Thoracic aorta (tissue), 2 donors: ENCODE measurements at places on chromosomes 6 and 20.

DNA sequence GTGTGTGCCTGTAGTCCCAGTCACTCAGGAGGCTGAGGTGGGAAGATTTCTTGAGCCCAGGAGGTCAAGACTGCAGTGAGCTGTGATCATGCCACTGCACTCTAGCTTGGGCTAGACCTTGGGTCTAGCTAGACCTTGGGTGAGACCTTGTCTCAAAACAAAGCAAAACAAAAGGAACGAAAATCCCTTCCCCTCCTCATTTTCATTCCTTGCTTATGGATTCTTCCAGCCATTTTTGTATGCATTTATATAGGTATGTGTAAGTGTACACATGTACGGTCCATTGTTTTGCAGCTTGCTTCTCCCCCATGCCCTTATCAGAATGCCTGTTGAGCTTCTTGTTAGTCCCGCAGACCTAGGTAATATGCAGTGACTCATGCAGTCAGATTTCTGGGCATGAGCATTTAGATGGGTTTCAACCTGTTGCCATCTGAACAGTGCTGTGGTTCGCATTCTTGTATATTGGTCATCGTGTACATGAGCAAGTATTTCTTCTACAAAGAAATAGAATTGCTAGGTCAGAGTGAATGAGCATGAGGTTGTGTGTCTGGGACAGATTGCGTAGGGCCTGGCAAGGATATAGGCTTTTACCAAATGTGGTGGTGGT lies 73.2 kb downstream of the ATRN start:
- no peak for DNase-seq

DNA sequence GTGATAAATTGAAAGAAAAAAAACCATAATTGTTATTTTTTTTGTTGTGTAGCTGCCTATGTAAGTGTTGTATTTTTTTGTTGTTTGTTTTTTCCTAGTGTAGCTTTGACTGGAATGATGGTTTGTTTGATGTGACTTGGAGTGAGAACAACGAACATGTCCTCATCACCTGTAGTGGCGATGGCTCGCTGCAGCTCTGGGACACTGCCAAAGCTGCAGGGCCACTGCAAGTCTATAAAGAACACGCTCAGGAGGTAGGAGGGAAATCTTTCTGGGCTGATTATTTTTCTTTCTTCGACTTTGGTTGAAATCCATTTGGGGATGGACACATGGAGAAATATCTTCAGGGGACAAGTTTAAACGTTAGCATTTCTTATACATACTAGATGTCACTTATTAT lies 3.8 kb downstream of the PEX7 start:
- no peak for DNase-seq

DNA sequence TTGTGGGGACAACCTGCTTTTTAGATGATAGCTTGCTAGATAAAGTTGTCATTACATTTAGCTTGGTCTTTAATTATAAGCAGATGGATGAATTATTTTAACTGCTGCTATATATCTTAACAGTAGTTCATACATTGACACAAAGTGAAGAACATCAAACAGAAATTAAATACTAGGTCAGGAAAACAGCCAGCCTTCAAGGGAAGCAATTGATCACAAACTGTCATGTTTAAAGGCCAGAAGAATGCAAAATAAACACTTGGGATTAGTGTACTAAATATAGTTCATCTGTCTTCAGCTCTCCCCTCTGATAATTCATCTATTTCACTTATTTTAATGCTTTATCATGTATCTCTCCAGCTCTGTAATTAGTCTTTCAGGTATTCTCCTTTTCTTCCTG lies 225.1 kb upstream of the FERMT1 start:
- no peak for DNase-seq

- peak; percentile 90 for DNase-seq
These were observed 182.5 kb downstream of the MAFB start for GRCh38 chr20:40506537-40506939.

GRCh38 chr6:7773322-7773721 lies 47.4 kb downstream of the BMP6 start:
- no peak for DNase-seq

- no peak for DNase-seq
These were observed 22.3 kb downstream of the MARCKS start for GRCh38 chr6:113879186-113880096.
